ENCODE measurements at places on chromosomes 13 and 19.
A peak's percentile ranks its signal among the peaks of the same experiment; 100 is the strongest.

DNA sequence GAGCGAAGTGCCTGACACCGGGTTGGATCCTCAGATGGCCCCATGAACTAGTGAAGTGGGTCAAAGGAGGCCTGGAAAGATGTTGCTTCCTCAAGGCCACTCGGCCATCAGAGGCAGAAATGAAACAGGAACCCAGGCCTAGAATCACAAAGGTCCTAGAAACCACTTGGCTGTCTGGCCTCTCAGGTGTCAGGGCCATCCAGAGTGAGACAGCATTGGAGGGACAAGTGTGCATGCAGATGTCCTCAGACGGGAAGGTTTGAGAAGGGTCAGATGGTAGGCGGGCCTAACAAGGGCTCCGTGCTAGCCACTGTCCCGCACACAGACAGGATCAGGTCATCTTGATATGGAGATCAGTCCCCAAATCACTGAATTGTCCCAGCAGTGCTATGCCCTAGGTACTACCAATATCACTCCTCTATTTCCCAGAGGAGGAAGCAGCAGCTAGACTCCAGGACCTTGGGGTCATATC is 14.3 kb downstream of the CCDC97 start:
- peak; percentile 49 for DNase-seq

DNA sequence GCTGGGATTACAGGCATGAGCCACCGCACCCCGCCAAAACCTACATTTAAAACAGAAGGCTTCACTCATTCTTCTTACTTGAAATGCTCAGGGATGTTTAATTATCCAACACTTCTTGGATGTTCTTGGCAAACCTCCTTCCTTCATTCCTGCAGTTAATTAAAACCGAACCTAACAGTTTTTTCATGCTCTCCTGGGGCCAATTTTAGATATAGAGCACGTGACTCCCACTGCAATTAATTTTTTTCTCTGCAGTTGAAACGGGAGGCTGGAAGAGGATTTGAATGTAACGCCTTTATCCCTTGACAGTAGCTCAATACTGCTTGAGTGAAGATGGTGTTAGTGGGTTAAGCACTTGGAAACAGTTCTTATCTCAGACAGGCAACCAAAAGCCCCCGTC is 4.6 kb upstream of the ACTL9 start:
- no peak for DNase-seq

DNA sequence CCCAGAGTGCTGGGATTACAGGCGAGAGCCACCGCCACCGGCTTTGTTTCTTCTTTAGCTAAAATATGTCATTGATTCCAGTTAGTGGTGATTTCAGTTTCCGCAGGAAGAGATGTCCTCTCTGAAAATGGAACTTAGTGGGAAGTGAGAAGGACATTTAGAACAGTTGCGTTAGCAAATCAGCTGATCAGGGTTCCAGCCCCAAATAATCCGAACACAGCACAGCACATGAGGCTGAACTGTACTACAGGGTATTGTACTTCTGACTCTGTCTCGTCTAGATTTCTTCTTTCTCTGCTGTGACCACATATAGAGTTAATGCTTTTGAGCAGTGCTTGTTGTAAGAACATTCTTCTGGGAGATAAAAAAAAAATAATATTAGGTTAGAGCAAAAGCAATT is 314.4 kb downstream of the MYO16 start:
- no peak for DNase-seq

GRCh38 chr19:47305309-47305751 is 4.3 kb upstream of the C5AR1 start:
- DNase-seq = peak; percentile 85

- DNase-seq = no peak
Measured at GRCh38 chr19:28333909-28334308, 879.0 kb downstream of the UQCRFS1 start.

Measured in suppressor macrophage (primary cell).